Ascending aorta (tissue), 2 donors: ENCODE measurements at places on chromosomes 4 and X. TPM values are rescaled to one million over a fixed set of nuclear protein-coding genes. Genes with fewer than 3 reads are reported as not detected.

GRCh38 chr4:79181190-79181589 lies 144.7 kb downstream of the NAA11 start:
- DNase-seq, result no peak

GRCh38 chr4:53693408-53693807 lies 102.1 kb upstream of the LNX1 start:
- DNase-seq, result no peak

DNA sequence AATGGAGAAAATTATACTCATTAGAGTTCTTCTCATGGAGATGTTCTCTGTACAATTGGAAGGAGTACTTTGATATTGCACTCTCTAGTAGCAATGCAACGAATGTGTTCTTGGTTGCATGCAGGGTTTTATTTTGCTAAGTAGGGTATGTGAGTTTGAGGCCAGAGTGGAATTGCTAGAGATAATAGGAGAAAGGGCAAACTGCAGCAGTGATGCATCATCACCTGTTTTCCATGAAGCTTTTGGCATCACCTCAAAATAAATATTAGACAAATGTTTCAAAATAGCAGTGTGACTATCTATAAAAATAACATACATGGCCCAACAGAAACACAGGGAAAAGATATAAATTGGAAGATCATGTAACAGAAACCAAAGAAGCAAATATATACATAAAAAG lies 93.3 kb downstream of the TIGD2 start:
- no peak for DNase-seq

GRCh38 chrX:43735534-43735933 lies 79.4 kb downstream of the MAOA start:
- no peak for DNase-seq

The CDKL2 gene
- not detected for total RNA-seq

The MND1 gene
- not detected for total RNA-seq
